ENCODE measurements at places on chromosomes 1 and 21.

DNA sequence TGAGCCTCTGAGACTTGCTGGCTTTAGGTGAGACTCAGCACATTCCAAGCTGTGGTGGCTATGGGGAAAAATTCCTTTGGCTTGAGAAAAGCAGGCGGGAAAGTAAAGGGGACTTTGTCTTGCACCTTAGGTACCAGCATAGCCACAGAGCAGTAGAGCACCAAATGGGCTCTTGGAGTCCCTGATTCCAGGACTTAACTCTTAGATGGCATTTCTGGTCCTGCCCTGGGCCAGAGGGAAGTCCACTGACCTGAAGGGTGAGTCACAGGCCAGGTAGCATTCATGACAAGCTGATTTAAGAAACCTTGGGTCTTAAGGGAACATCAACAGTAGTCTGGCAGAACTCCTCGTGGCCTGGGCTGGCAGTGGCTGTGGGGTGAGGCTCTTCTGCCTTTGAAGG lies 344.7 kb downstream of the DUSP10 start:
- DNase-seq = no peak

DNA sequence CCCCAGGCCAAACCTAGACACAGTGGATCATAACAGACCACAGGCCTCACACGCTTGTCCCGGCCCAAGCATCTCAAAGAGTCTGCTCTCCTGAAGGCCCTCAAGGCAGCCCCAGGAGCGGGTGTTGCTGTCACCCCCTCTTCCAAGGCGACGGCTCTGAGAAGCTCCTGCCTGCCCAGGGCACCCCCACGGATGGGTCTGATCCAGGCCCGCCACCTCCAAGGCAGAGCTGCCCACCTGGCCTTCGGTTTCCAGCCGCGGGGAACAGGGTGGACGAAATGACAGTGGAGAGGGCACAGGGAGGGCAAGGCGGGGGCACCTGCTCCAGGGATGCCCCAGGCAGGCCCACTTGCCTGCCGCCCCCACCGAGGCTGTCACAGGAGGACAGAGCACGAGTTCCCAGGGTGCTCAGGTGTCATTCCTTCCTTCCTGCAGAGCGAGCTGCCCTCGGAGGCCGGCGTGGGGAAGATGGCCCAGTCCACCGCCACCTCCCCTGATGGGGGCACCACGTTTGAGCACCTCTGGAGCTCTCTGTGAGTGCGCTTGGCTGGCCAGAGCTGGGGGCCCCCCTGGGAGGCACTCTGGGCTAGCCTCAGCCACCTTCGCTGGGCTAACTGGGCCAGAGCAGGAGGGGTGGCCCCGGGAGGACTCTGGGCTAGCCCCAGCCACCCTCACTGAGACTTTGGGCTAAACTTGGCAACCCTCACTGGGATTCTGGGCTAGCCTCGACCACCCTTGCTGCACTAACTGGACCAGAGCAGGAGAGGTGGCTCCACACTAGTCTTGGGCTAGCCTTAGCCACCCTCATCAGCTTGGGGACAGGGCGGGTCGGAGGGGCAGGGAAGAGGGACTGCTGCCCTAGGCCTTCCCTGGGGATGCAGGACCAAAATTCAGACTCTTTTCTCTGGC lies 29.8 kb downstream of the TP73 start:
- DNase-seq = no peak

DNA sequence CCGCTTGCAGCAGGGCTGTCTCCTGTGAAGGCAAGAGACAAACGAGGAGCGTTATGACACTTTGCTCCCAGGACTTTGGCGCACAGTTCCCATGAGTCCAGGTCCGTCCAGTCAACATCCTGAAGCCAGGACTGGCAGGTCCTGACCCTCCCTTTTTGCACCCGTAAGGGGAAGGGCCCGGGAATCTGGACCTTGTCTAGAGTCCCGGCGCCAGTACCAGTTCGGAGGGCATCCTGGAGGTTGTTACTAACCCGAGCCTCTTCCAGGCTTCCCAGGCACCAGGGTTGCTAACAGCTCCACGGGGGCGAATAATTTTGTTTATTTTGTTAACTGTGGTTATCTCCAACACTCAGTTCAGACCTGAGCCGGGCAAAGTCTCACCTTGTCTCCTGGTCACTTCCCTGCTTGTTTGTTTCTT lies 682 bp upstream of the RWDD3 start:
- no peak for DNase-seq

- no peak for DNase-seq
Measured at GRCh38 chr1:182561456-182561855, 27.6 kb downstream of the RNASEL start.
